ENCODE measurements at places on chromosomes 16 and 17.

DNA sequence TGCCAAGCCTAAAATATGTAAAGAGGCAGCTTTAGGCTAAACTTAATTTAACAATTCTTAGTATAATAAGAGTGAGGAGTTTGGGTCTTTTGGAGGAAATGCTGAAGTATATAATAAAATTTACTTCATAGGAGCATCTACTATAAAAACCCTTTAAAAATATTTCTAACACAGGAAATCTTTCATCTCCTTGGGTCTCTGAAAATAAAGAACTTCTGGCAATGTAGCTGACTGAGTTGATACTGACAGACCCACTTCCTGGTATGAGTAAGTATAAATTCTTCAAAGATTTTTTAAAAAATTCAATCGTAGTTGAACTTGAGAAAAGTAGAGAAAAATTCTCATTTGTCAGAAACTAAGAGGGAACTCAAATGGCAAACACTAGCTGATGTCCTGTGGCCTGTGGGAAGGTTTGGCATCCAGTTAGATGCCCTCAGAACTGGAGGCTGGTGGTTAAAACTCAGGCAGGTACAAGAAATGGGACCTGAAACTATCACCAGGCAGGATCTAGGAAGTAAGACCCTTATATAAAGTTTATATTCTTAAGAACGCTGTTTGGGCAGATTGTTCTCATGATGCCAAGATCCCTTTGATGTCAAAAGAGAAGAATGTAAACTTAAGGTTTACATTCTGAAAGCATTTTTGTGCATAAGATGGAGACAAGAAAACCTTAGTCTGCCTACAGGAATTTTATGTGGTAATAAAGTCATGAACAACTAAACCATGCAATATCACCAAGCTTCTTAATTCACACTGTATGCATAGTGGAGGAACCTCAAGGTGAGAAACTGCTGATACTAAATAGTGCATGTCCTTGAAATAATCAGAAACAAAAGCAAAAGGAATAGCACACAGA lies 6.2 kb downstream of the KRTAP4-6 start:
- DNase-seq, result no peak

- no peak for DNase-seq
Observed at GRCh38 chr16:64475627-64476351, 646.1 kb downstream of the CDH11 start.

DNA sequence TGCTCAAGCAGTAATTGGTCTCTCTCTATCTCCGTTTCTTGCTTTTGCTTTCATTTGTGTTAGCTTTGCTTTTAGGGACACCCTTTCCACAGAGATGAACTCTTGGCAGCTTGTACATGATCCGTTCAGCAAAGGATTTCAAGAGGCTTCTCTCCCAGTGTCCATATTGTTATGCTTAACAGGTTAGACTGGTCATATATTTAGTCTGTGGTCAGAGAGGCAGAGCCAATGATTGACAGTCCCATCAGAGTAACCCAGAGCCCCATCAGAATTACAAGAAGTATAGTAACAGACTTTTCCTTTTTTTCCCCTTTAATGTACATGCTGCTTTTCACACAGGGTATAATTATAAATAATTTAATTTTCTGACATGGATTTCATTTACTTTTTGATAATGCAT lies 34.4 kb downstream of the GDPD1 start:
- no peak for DNase-seq

DNA sequence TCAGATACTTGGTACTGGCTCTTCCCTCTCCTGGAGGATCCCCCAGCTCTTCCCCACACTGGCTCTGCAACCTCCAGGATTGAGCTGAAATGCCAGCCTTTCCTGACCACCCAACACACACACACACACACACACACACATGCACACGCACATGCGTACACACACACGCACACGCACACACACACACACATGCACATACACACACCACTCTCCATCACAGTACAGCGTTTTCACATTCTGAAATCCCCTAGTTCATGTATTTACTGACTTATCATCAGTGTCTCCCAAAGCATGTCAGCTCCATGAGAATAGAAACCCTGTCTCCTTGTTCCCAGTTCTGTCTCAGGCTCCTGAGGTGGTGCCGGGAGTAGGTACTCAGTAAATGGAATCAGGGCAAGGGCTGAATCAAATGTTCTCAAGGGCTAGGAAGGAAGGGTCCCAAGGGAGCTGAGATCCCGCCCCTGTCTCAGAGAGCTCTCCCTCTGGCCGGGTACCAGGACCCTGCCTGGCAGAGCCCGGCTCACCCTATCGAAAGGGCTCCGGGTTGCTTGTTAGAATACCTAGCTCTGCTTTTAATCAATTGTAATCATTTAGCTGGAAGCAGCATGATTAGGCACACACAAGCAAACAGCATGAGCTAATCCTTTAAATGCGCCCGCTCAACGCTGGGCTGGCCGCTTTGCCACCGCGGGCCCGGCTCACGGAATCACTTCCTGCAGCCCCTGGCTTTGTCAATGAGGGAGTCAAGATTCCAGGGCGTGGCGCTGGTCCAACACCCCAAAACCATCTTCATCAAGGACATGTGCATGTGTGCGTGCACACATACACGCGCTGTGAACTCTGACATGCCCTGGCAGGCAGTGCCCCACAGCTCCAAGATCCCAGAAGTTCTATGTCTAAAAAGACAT lies 140.7 kb downstream of the C16orf78 start:
- DNase-seq, result no peak

DNA sequence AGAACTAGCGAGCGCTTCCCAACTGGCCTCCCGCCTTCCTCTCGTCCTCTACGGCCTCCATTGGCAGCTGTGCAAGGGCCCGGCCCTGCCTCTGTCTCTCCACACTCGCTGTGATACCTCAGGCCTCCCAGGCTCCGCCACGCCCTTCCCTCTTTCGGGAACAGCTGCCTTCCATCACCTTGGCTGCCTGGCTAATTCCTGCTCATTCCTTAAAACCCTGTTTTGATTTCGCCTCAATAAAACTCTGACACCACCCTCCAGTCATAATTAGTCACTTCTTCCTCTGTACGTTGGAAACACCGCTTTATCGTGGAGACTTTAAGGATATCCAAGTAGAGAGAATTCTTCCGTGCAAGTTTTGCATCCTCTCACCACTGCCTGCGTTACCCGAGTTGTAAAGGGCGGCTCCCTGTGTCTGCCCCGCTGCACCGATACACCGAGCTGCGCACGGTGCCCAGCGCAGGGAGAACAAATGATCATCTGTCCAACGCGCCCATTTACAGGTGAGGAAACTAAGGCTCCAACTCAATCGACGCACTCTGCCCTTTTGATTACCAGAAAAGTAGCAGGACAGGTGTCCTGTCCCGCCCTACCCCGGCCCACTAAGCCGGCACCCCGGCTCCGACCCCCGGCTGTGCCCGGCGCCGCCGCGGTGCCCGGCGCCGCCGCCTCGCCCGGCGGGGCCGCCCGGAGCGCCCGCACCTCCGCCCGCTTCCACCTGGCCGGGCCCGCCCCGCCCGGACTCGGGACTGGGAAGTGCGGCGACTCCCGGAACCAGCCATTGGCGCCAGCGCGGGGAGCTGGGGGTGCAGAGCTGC lies 139.7 kb downstream of the SEC14L1 start:
- DNase-seq, result no peak

GRCh38 chr17:71118039-71118438 lies 948.7 kb downstream of the KCNJ2 start:
- DNase-seq, result peak; percentile 28

DNA sequence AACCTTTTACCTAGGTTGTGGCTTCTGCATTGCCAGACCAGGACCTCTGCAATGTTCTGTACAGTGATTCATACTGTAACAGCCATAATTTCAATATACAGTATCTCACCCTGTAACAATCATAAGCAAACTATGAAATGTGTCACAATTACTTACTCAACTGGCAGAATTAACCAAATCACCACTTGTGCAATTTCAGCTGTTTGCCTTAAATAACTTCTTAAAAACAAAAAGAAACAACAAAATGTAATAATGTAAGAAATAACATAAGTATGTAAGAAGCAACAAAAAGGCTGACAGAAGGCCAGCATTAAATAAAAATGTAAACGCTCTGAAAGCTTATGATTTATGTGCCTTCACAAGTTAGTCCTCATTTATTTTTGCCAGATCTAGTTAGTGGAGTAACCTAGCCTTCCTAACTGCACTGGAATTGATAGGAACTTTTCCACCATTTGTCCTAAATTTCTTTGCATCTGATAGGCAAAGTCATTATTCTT lies 96.9 kb downstream of the SKAP1 start:
- no peak for DNase-seq

Data from NCI-H2227 treated with DMSO at 0.1 percent for 48 hours (cell line).